ENCODE measurements at places on chromosomes 1 and 21.

- DNase-seq: no peak
Observed at GRCh38 chr1:148362216-148362611, 120.9 kb downstream of the PPIAL4G start.

DNA sequence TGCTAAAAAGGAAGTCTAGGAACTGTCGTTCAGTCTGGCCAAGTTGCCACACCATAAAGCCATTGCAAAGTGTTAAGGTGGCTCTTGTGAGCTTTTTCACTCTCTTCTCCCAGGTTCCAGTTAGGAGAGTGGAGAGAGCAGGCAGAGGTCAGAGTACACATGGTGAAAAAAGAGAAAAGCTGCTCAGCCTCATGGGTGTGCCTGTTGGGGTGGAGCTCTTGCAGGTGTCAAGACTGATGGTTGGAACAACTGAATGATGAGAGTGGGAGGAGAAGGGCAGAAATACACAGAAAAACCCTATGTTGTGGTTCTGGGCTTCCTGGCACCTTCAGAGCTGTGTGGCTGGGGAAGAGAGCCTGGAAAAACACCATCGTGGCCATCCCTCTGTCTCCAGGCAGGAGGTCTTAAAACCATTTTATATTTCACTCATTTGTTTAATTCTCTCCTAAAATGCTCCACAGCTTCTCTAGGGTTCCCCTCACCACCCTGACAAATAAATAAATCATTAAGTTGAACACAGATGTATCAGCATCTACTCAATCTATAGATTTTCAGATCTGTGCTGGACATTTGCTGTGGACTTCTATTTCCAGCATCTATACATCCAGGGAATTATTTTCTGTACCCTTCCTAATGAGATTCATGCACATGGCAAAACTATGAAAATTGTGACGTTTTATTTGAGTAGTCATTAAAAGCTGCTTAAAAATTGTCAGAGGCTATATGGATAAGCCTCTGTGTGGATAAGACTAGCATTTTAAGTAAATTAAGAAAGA is 17.5 kb downstream of the UBASH3A start:
- DNase-seq: no peak

DNA sequence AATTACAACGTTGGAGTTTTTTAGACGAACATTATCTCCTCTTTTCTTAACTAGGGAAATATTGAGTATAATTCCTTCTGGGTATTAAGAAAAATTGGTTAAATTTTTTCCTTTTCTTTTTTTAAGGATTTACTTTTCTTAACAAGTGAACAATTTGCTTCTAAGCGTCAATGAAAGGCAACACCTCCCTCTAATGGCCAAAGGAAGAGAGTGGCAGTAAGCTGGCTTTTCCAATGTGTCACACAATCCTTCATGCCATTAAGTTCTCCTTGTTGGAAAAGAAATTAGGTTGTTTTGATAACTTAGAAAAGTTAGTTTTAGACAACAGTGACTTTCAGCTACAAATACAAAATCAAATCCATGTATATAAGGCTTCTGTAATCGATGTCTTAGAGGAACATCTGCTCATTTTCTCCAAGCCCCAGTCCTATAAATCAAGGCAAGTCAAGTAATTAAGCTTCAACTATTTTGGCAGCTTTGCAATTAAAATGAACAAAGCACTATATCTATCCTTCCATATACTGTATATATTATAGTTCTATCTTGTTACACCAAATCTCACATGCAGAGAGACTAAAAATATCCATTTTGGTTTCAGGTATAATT is 62.8 kb downstream of the EDEM3 start:
- peak; percentile 68 for DNase-seq

GRCh38 chr1:174274452-174274851 is 115.1 kb downstream of the RABGAP1L start:
- DNase-seq: peak; percentile 70

Data from IMR-90 (cell line).